ENCODE measurements at places on chromosomes 12 and 14.
A peak's percentile ranks its signal among the peaks of the same experiment; 100 is the strongest.

- no peak for DNase-seq
Measured at GRCh38 chr12:19214020-19214419, 84.5 kb downstream of the PLEKHA5 start.

GRCh38 chr12:14751986-14752385, 51.3 kb downstream of the WBP11 start:
- no peak for DNase-seq

DNA sequence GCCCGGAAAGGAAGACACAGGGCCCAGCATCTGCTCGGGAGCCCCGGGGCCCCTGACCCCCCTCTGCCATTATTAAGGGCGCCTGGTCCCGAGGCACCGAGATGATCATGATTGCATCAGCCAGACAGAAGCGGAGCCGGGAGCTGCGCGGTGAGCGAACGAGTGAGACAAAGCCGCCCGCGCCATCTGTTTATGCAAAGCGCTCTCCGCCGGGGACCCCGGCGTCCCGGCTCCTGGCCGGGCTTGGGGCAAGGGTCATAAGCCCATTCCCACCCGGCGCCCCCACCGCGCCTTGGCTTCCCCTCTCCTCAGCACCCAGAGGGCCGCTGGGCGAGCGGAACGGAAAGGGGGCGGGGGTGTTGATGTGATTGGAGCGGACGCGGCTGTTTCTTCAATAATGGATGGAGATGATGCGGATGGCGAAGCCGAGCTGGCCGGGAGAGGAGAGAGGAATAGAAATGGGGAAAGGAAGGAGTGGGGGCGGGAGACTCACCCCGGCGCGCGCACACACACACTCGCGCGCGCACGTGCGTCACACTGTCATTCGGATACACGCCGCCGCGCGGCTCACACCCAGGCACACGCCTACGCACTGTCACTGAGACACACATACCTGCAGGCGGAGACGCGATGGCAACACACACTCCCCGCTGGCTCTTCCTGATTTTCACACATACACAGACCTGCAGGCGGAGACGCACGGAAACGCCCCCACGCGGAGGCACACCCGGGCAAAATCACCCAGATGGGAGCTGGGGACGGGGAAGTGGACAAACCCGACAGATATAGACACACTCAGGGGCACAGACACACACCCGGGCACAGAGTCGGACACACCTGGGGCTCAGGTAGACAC, 10.7 kb downstream of the STAC3 start:
- DNase-seq, result peak; percentile 83

DNA sequence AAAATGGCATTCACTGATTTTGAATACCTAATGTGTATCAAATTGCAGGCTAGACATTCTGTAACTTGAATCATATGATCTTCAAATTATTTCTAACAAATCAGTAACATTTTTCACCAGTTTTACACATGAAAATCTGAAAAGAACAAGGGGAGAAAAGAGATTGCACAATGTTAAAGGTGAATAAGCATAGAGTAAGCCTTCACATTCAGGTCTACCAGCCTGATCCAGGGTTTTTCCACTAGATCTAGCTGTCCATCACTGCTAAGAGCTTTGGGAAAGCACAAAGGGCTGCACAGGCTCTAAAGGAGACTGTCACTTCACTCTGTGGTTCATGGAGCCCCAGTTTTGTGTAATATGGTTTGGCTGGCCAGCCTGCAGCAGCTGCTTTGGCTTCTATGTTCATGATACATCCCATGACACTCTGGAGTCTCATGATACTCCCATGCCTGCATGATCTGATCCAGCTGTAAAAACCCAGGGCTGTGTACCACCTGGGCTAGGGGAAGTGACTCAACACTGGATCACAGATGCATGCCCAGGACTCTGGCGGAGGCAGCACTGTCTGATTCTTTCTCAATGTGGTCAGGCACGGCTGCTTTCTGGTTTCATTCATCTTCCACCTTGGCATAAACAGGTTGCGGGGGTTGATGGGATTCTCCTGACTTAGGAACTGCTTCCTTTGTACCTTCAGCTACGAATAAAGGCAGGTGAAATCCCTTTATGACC, 859.7 kb downstream of the GALC start:
- DNase-seq, result no peak

GRCh38 chr12:25591144-25591543, 38.1 kb upstream of the LMNTD1 start:
- no peak for DNase-seq

DNA sequence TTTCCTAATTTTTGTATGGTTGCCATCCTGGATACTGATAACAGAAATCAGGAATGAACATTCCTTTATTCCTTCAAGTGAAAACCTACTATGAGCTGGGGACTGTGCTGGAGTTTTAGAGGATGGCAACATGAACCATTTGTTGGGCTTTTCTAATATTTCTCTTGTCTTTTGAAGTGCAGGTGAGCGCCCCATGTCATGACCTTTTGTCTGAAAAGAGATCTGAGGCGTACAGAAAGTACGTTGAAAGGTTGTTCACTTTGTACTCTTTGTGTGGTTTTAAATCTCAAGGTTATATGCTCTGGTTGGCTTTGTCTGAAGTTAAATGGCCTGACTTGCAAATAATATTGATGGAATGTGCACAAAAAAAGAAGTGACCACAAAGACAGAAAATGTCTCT, 79.0 kb downstream of the GAS2L3 start:
- no peak for DNase-seq

GRCh38 chr12:117027251-117028086, 71.7 kb downstream of the TESC start:
- DNase-seq, result no peak

GRCh38 chr14:68637106-68638021, 155.5 kb downstream of the ZFP36L1 start:
- DNase-seq, result no peak

DNA sequence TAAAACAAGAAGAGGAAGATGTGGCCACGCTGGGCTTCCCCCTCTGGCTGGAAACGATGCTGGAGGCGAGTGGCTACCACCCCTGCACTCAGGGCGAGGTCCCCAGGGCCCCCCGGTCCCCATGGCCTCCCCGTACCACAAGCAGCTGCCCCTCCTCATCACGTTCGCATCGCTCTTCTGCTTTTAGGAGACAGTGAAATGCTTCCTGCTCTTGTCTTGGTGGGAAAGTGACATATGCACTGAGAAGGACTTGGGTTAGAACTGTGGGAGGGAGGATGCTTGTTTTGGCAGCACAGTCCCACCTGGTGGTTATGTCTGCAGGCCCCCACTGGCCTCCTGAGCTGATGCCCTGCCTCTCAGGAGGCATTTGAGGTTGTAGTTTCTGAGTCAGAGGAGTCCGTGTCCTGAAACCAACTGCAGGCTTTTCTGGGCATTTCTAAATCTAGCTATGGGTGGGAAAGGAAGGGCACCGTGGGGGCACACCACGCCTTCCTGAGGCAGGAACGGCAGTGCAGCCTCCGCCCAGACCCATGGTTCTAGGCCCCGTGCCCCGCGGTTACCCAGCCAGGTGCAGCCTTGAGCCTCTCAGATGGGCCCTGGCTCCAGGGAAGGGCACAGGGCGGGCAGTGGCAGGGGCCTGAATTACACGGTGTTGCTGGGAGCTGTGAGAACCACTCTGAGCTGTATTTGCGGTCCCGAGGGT, 139.3 kb downstream of the ADGRD1 start:
- DNase-seq, result peak; percentile 1

DNA sequence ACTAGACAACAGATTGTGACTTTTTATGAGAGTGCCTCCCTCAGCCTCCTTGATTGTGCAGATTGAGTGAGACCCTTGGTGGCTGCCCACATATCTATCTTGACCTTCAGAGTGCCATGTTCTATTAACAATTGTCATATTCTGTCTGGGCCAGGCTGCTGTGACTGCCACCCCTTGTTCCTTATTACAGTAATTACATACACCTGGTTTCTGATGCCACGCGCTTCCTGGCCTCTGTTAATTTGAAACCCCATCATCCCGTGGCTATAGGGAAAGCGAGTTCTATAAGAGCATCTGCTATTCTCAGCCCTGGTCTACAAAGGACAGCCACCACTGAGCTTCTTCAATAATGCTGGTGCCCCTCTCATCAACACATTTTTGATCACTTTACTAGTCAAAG, 228.7 kb downstream of the PCNX1 start:
- DNase-seq, result no peak

DNA sequence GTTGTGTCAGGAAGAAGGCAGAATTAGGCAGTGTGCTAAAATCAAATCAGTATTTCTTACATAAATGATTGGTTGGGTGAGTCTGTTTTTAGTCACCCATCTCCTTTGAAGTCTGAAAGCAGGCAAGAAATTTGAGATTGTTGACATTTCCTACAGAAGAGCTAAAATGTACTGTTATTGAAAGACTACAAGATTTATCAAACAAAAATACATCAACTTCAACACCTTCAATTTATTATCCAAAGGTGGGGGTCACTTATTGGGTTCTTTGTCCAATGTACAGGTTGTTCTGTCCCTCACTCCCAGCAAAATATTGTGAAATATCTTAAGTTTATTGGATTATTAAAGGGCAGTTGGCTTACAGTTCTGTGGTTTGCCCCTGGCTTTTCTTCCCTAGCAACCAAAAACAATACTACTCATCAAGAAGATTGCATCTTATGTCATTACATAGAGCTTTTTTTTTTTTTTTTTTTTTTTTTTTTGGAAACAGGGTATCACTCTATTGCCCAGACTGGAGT, 20.6 kb upstream of the PKP2 start:
- DNase-seq, result no peak
